Breast epithelium (tissue), 4 donors: ENCODE measurements at places on chromosomes 3 and 15. TPM values are rescaled to one million over a fixed set of nuclear protein-coding genes. Genes with fewer than 3 reads are reported as not detected.
A peak's percentile ranks its signal among the peaks of the same experiment; 100 is the strongest.

DNA sequence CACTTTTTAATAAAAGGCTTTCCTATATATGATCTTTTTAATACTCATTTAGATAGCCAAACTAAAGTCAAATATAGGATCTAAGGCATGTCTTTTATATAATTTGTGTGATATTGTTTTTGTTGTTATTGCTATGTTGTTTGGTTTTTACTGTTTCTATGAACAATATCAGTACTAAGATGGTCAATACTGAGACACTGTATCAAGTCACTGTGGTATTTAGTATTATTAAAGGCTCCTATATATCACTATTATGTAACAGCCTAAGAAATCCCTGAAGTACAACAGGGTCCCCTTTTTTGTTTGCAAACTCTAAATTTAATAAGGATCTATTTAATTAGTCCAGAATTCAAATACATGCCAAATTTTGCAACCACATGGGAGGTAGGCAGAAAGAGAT, 61.9 kb downstream of the TBC1D5 start:
- H3K27ac ChIP-seq = no peak overlapping the region
- DNase-seq = no peak
- no peaks in the 10 kb centered on the region for H3K4me1 ChIP-seq
- H3K27me3 ChIP-seq = no peaks in the 10 kb centered on the region

GRCh38 chr15:70096215-70097062, 1.3 kb downstream of the TLE3 start:
- peak; percentile 75 for DNase-seq
- H3K27me3 ChIP-seq = no peaks in the 10 kb centered on the region
- H3K36me3 ChIP-seq = no peaks in the 10 kb centered on the region
- H3K4me3 ChIP-seq = peak overlapping the region; percentile 81

DNA sequence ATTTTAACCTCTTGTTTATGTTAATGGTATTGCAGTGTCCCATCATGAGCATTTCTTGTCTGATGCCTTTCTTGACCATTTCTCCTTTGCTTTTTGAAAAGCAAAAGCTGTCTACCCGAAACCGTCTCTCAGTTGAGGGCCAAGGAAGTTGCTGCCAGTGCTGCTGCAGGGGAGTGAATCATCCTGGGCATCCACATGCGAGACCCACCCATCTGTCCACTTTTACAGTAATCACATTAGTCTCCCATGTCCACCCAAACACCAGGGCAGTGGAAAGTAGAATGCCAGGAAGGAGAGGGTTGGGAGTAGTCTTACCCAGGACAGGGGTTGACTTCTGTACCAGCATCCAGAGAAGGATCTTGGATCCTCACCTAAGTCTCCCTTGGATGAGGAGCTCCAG, 48.6 kb upstream of the TEX264 start:
- H3K4me3 ChIP-seq = no peak overlapping the region
- H3K27ac ChIP-seq = no peak overlapping the region
- H3K27me3 ChIP-seq = no peaks in the 10 kb centered on the region
- no peaks in the 10 kb centered on the region for H3K36me3 ChIP-seq

- no peak for DNase-seq
- no peaks in the 10 kb centered on the region for H3K4me1 ChIP-seq
- H3K27me3 ChIP-seq = no peaks in the 10 kb centered on the region
- H3K36me3 ChIP-seq = no peaks in the 10 kb centered on the region
- H3K4me3 ChIP-seq = no peak overlapping the region
Observed at GRCh38 chr15:52255008-52255407, 40.6 kb downstream of the MYO5C start.

GRCh38 chr15:68389041-68389930, 42.7 kb downstream of the ITGA11 start:
- H3K36me3 ChIP-seq = no peaks in the 10 kb centered on the region
- H3K4me1 ChIP-seq = peaks cover 6% of the 10 kb centered on the region
- no peak overlapping the region for H3K4me3 ChIP-seq
- peaks cover 7% of the 10 kb centered on the region for H3K27me3 ChIP-seq
- no peak overlapping the region for H3K27ac ChIP-seq

DNA sequence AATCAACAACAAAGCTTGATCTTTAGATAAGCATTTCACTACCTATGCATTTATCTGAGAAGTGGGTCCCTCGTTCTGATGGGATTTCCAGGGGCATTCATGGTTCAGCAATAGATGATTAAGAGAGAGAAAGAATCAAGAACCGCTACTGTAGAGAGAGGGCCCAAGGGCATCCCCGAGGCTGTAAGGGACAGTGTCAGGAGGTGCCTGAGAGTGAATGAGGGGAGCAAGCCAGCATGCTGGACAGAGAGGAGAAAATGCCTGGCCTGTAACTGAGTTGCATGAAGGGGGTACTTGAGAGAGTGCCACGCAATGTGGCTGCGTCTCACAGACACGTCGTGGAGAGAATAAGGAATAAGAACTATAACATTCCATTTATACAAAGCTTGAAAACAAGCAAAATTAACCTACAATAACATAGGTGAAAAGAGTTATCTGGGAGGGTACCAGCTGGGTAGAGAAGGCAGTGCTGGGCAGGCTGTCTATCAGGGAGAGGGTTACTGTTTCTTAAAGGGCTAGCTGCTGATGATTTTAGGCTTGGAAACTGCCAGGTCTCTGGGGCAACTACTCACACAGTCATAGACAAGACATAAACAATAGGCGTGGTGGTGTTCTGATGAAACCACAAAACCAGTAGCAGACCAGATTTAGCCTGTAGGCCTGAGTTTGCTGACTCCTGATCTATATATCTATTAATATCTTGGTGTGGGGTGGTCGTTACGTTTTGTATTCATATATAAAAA, 374.6 kb upstream of the CFAP20DC start:
- no peaks in the 10 kb centered on the region for H3K27me3 ChIP-seq
- H3K4me3 ChIP-seq = no peak overlapping the region
- no peak overlapping the region for H3K27ac ChIP-seq
- H3K4me1 ChIP-seq = no peaks in the 10 kb centered on the region
- peak; percentile 22 for DNase-seq

DNA sequence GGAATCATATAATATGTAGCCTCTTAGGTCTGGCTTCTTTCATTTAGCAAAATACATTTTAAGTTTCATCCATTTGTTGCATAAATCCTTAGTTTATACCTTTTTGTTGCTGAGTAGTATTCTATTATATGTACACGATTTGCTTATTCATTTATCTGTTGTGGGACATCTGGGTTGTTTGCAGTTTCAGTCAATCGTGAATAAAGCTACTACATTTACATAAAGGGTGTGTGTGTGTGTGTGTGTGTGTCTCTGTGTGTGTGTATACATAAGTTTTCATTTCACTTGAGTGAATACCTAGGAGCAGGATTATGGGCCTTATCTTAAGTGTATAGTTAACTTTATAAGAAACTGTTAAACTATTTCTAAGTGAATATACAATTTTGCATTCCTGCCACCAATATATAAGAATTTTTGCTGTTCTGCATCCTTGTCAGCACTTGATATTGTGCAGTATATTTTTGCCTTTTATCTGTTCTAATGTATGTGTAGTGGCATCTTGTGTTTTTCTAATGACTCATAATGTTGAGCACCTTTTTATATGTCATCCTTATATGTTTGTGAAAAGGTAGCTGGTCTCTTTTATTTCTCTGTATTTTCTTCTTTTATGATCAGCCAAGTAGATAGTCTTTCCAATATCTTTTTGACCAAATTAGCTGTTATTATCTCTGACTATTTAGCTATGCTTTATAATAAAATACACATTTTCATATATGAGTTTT, 55.0 kb downstream of the GLCE start:
- H3K4me3 ChIP-seq = no peak overlapping the region
- no peaks in the 10 kb centered on the region for H3K4me1 ChIP-seq
- H3K27me3 ChIP-seq = no peaks in the 10 kb centered on the region
- DNase-seq = no peak
- no peak overlapping the region for H3K27ac ChIP-seq

- H3K4me1 ChIP-seq = peaks cover 9% of the 10 kb centered on the region
- DNase-seq = no peak
- no peak overlapping the region for H3K4me3 ChIP-seq
- no peaks in the 10 kb centered on the region for H3K27me3 ChIP-seq
- no peaks in the 10 kb centered on the region for H3K36me3 ChIP-seq
- no peak overlapping the region for H3K27ac ChIP-seq
Observed at GRCh38 chr15:69114331-69114928, 46.0 kb upstream of the GLCE start.

- no peaks in the 10 kb centered on the region for H3K27me3 ChIP-seq
- H3K27ac ChIP-seq = no peak overlapping the region
- no peaks in the 10 kb centered on the region for H3K4me1 ChIP-seq
- DNase-seq = no peak
- no peak overlapping the region for H3K4me3 ChIP-seq
- no peaks in the 10 kb centered on the region for H3K36me3 ChIP-seq
Observed at GRCh38 chr3:15440891-15441290, 13.5 kb downstream of the EAF1 start.

GRCh38 chr3:43073836-43074220, 32.1 kb downstream of the POMGNT2 start:
- H3K27ac ChIP-seq = no peak overlapping the region
- H3K27me3 ChIP-seq = no peaks in the 10 kb centered on the region
- DNase-seq = no peak

- H3K27ac ChIP-seq = no peak overlapping the region
- no peaks in the 10 kb centered on the region for H3K27me3 ChIP-seq
- DNase-seq = no peak
- no peaks in the 10 kb centered on the region for H3K4me1 ChIP-seq
- no peaks in the 10 kb centered on the region for H3K36me3 ChIP-seq
Observed at GRCh38 chr3:72481542-72481941, 366.7 kb downstream of the SHQ1 start.

GRCh38 chr3:133962849-133963248, 66.9 kb downstream of the SLCO2A1 start:
- H3K4me1 ChIP-seq = no peaks in the 10 kb centered on the region
- no peaks in the 10 kb centered on the region for H3K36me3 ChIP-seq
- no peaks in the 10 kb centered on the region for H3K27me3 ChIP-seq

DNA sequence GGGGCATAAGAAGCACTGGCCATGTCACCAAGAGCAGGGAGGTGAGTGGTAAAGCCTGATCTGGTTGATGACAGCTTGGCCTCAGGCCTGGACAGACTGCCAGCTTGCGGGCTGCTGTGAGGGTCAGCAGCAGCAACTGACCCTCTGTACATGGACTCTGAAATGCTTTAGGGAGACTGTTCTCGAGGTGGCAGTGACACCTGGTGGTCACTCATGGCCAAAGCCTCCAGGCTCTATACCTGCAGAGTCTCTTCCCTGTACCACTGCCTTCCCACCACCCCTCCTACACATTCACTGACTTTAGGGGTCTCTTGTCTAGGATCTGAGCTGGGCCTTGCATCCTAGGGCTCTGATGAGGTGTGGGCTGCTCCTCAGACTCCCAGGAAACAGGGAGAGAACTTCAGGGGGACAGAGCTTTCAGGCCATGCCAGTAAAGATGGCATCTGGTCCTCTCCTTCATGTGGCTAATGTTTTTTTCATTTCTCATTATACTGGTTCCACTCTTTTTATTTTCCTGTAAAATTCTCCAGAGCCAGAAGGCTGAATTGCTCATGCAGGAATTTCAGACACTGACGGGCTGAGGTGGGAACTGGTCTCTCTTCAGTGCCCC, 17.2 kb upstream of the TIMP4 start:
- peak; percentile 45 for DNase-seq
- H3K36me3 ChIP-seq = no peaks in the 10 kb centered on the region
- H3K4me3 ChIP-seq = no peak overlapping the region

- no peaks in the 10 kb centered on the region for H3K4me1 ChIP-seq
- DNase-seq = no peak
- H3K27me3 ChIP-seq = no peaks in the 10 kb centered on the region
- no peaks in the 10 kb centered on the region for H3K36me3 ChIP-seq
- no peak overlapping the region for H3K27ac ChIP-seq
Observed at GRCh38 chr15:31268911-31269784, 57.5 kb upstream of the KLF13 start.

DNA sequence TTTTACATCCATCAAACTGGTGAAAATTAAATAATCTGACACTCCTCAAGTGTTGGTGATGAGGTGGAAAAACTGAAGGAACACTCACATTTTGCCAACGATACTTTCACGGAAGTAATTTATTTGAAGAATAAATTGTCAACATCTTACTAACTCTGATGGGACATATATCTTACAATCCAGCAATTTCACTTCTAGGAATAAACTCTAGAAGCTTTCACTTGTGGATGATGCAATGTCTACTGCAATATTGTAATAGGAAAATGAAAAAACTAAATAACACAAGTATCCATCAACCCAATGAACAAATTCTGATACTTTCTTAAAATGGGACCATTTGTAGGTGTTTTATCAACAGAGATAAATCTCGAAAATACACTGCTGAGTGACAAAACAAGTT, 16.2 kb upstream of the LIPC start:
- H3K4me1 ChIP-seq = no peaks in the 10 kb centered on the region
- DNase-seq = no peak
- H3K36me3 ChIP-seq = no peaks in the 10 kb centered on the region
- no peak overlapping the region for H3K4me3 ChIP-seq
- H3K27me3 ChIP-seq = no peaks in the 10 kb centered on the region

DNA sequence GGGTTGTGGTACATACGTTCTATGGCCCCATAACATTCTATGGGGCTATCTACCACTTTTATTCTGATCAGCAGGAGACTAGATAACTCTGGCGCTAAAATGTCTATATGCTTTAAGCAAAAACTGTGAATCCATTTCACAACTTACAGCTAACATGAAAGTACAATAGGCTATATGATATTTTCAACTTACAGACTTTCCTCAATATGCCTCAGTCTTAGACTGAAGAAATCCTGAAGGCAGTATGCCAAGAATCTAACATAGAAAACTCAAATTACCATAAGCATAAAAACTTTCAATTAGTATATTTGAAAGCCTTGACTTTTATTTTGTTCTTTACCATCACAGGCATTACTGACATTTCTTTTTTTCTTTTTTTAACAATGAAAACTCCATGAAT, 81.4 kb downstream of the CBLB start:
- no peak overlapping the region for H3K4me3 ChIP-seq
- no peak overlapping the region for H3K27ac ChIP-seq
- H3K36me3 ChIP-seq = no peaks in the 10 kb centered on the region
- DNase-seq = no peak
- H3K27me3 ChIP-seq = no peaks in the 10 kb centered on the region
- H3K4me1 ChIP-seq = no peaks in the 10 kb centered on the region

GRCh38 chr15:82072926-82073537, 27.2 kb upstream of the MEX3B start:
- no peak overlapping the region for H3K27ac ChIP-seq
- no peaks in the 10 kb centered on the region for H3K4me1 ChIP-seq
- DNase-seq = no peak
- no peaks in the 10 kb centered on the region for H3K27me3 ChIP-seq
- H3K4me3 ChIP-seq = no peak overlapping the region

TGM5 gene
- total RNA-seq = 3.1 TPM

MAP6D1 gene
- total RNA-seq = 0.33 TPM

ACKR4 gene
- 1.1 TPM for total RNA-seq

SGO1 gene
- total RNA-seq = 1.5 TPM

FBXW12 gene
- not detected for total RNA-seq

RPP25 gene
- total RNA-seq = 17.1 TPM
